ENCODE measurements at places on chromosomes 5 and 9. TPM values are rescaled to one million over a fixed set of nuclear protein-coding genes. Genes with fewer than 3 reads are reported as not detected.
A peak's percentile ranks its signal among the peaks of the same experiment; 100 is the strongest.

LOX gene
- total RNA-seq: 303 TPM

NMUR2 gene
- 1.7 TPM for total RNA-seq

NKD2 gene
- total RNA-seq: 1.9 TPM

TMEM161B gene
- 34.4 TPM for total RNA-seq

SLC1A1 gene
- 3.9 TPM for total RNA-seq

ANKRD34B gene
- 4.1 TPM for total RNA-seq

SLC45A2 gene
- 1.2 TPM for total RNA-seq

FEM1C gene
- 33.7 TPM for total RNA-seq

SLC6A3 gene
- 0.96 TPM for total RNA-seq

TAL2 gene
- total RNA-seq: not detected

TSPAN17 gene
- total RNA-seq: 14.7 TPM

SH2D3C gene
- 4.6 TPM for total RNA-seq

DNA sequence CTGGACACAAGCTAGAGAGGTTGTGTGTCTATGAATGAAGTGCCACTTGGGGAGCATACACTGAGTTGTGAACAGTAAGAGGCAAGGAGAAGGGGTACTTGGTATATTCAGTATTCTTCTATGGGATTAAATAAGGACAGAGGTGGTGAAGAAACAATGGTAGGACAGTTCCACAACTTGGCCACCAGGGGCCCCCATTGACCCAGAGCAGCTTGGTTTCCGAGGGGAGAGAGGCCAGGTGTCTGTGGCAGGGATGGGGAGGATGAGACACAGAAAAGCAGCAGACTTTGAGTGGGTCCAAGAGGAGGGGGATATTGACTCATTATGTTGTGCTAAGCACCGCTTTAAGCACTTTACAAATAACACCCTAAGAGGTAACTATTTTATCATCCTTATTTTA is 220.6 kb downstream of the MELK start:
- no peak for DNase-seq

DNA sequence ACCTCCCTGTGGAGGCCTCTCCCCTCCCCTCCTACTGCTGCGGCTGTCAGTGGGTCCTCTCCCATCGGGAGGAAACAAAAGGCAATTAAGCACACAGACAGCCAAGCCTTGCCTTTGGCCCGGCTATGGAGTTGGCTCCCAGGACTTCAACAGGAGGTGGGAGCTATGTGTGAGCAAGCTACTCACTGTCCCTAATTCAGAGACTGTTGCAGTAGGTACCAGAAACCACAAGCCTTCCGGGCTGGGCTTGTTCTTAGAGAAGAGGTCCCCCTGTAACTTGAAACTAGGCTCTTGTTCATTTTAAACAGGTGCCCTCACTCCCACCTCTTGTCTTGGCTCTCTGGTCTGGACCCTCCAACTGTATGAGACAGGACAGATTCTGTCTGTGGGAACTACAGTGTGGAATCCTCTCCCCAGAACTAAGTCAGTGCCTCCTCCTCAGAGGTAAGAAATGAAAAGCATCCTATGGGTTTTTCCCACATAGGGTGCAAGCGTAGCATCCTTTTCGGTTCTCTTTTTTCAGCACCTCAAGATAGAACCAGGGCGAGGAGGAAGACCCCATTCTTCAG is 561.1 kb downstream of the EBF1 start:
- DNase-seq: no peak

GRCh38 chr5:126438267-126438666 is 15.1 kb downstream of the GRAMD2B start:
- DNase-seq: no peak

GRCh38 chr5:150164211-150164980 is 2.2 kb upstream of the CDX1 start:
- no peak for DNase-seq

DNA sequence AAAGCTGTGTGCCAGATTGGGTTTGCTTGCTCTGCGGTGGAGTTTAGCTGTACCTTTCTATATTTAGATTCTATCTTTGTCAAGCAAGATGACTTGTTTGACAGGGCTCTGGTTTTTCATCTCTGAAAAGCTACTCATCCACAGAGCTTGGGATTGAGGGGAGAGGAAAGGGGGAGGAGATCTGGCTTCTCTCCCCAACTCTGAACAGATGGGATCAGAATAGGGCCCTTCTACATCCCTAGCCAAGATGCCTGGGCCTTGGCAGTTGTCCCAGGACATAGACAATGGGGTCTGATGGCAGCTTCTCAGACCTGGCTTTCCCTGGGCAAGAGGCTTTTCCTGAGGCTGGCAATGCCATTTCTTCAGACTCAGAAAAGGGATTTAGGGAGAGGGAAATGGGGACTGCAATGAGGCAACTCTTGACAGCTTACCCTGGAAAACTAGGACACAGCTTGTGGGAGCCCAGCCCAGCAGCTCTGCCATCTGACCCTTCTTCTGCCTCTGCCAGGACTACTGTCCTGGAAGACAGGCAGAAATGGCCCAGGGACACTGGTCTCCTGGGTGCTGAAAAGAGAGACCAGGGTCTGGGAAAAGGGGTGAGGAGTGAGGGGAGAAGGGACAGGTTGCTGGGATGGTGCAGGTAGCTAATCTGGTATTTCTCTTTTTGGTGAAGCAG is 50.2 kb upstream of the ASTN2 start:
- DNase-seq: peak; percentile 55

DNA sequence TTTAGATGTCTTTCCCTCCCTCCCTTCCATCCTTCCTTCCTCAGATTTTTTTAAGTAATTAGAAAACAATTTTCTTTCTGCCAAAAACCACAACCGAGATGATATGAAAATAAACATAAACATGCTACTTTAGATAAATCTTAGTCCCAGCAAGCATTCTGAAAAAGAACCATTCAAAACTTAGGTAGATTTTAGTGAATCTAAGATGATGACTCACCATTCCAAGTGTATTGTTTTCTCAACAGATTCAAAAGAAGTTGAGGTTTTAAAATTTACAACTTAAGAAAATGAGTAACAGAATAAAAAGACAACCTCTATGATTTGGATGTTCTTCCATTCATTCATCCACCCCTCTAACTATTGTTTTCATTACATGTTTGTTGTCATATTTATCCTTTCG is 465.1 kb downstream of the PDE4D start:
- DNase-seq: no peak

DNA sequence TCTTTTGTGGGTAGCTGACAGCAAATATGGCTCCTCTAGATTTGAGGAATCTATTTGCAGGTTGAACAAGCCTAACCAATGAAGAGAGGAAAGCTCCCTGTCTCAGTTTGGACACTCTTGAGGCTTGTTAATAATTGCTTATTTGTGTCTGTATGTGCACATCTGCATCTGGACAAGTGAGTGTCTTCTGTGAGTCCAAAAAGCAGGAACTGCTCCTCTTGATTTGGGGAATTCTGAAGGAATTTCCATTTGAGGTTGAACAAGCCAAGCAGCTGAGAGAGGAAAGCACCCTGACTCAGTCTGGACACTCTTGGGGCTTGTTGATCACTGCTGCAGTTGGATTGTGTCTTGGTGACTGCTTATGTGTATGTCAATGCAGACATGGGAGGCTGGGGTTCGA is 211.6 kb downstream of the DTWD2 start:
- no peak for DNase-seq

- DNase-seq: no peak
Observed at GRCh38 chr5:93346301-93346700, 234.7 kb downstream of the NR2F1-AS1 start.

DNA sequence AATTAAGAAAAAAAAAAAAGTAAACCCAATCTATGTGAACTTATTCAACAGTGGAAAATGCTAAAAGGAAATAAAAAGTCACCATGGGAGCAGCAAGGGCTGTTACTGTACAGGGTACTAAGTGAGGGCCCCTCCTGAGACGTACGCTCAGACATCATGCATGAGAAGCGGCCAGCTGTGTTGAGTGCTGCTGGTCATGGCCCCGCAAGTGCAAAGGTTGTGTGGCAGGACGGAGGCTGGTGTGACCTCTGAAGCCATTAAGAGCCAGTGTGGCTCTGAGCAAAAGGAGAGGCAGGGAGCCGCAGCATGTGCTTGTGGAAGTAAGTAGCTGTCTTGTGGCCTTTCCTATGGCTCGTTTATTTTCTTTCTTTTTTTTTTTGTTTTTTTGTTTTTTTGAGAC is 3.1 kb upstream of the ZNF79 start:
- DNase-seq: no peak

DNA sequence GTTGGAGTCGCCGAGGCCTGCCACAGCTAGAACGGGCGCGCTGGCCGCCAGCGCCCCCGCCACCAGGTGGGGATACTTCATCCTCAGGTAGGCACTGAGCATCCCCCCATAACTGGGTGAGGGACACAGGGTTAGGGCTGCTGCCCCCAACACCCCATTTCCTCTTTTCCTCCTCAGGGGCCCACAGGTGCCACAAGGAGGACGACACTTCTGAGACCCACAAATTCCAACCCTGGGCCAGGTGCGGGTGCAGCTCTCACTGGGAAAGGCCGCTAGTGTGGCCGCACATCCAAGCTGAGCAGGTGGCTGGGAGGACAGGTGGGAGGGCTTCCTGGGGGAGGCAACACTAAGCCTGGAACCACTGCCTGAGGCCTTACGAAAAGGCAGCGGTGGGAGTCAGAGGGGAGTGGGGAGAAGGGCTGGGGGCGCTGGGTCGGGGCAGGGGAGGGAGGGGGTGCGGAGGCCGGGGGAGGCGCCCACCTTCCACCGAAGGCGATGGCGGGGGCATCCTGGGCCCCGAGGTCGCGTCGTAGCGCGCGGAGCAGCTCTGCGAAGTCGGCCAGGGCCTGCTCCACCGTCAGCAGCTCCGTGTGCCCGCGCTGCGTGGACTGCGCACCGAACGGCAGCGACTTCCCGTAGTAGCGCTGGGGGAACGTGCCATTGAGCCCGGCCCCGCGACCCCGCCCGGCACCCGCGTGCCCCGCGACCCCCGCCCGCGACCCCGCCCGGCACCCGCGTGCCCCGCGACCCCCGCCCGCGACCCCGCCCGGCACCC is 961 bp downstream of the DPP7 start:
- no peak for DNase-seq

DNA sequence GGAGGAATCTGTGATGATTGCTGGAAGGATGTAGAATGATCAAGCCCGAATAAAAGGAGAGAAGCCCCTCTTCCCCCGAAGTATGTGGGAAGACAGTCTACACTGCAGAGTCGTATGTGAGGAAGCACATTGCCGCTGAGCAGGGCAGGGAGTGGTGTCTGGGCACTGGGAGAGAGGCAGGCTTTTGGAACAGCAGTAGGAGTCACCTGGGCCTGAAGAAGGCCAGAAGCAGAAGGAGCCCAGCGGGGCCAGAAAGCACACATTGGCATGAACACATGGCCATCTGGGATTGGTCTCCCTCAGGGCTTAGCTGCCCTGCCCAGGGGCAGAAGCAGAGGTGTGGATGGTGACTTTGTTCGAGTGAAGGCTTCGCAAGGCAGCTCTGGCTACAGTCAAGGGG is 162.8 kb downstream of the ERCC6L2 start:
- DNase-seq: no peak

DNA sequence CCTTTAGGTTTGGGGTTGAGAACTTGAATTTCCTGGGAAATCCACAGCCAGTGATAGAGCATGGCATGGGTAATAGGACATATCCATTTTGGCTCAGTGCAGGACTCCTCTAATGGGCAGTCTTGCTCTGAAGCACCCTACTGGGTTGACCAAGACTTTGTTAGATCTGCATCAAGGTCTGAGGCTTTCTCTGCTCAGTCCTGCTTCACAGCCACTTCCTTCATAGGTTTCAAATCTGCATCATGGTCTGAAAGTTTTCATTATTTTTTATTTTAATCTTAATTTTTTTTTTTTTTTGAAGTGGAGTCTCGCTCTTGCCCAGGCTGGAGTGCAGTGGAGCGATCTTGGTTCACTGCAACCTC is 36.5 kb downstream of the KIF2A start:
- no peak for DNase-seq

DNA sequence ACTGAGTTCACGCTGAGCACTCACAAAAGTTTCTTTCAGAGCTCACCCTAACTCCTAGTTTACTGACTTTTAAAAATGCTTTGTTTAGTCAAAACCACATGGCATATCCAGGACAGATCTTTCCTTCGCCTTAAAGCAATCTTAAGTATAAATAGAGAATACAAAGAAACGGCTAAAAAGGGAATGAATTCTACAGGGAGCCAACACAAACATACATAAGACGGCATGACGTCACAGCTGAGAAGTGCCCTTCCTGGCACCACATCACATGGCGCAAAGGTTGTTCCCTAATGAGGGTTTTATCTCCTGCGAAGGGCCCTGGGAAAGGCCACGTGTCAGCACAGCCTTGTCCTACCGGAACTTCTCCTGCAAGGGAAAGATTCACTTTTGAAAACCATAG is 141.3 kb downstream of the IRX1 start:
- DNase-seq: no peak

DNA sequence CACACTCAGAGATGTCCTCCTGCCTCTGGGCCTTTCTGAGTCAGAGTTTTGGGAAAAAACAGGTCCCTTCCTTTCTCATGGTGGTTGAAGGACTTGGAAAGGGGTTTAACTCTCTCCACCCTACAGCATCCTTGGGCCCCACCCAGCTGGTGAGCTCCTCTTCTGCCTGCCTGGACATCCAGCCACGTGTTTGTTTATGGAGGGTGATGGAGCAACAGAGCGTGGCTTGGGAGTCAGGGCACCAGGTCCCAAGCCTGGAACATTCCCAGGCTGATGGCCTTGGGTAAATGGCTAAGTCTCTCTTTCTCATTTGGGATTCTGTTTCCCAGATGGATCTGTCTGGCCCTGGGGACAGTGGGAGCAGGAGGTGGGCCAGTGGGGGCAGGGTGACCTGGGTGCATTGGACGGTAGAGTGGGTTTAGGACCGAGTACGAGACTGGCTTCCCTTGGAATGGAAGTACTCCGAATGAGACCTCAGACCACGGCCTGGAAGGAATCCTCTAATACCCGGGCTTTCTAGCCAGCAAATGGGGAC is 141.1 kb upstream of the IRX2 start:
- DNase-seq: no peak

DNA sequence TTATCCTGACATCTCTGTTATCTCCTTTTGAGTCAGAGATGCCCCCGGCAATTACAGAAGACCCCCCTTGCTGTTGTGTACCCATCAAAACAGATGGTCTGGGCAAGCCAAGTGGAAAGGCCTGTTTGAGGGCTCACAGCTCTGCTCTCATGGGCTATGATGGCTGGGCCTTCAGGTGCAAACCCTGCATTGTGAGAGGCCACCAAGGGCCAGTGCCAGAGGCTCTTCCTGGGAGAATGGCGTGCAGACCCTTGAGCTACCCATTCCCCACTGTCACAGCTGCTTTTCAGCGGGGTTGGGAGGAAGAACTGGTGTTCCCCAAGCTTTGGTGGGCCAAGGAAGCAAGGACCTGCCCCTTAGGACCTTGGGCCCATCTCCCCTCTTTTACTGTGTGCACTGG is 174.7 kb upstream of the PPP1R26 start:
- DNase-seq: no peak

GRCh38 chr5:40904205-40904993 is 4.9 kb upstream of the C7 start:
- DNase-seq: peak; percentile 72

DNA sequence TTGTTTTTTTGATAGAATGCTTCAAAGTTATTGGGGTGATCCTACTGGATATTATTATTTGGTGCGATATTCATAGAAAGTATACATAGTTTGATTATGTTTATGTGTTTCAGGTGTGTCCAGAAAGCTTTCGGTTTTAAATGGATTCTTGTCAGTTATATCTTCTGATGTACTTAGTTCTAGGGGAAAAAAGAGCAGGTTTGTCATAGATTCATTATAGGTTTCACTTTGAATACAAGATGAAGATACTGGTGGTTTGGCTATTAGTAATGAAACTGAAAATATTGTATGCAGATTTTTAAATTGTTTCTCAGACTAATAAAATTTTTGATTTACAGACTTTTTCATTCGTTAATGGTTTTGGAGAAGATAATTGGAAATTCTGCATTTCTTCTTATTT is 98.9 kb downstream of the MAN2A1 start:
- DNase-seq: no peak

Measured in umbilical cord (tissue), 2 donors.